Activated CD8-positive, alpha-beta memory T cell treated with anti-CD3 and anti-CD28 coated beads for 36 hours (primary cell): ENCODE measurements at places on chromosomes 7 and 10. TPM values are rescaled to one million over a fixed set of nuclear protein-coding genes. Genes with fewer than 3 reads are reported as not detected.

Gene TSPAN12
- total RNA-seq = not detected

Gene GDF2
- not detected for total RNA-seq

Gene CHN2
- total RNA-seq = 6.1 TPM

Gene COX15
- 37.7 TPM for total RNA-seq

Gene PDZD7
- total RNA-seq = 0.27 TPM

Gene TCERG1L
- 0.70 TPM for total RNA-seq

Gene RAB18
- 65.0 TPM for total RNA-seq

Gene CDHR3
- total RNA-seq = 0.23 TPM

Gene CPVL
- total RNA-seq = 0.25 TPM

Gene SMKR1
- total RNA-seq = 9.0 TPM

Gene ETV1
- 0.38 TPM for total RNA-seq

Gene NMT2
- total RNA-seq = 9.8 TPM

Gene TAS2R3
- total RNA-seq = 0.88 TPM

Gene CLDN4
- total RNA-seq = not detected

Gene PDE1C
- total RNA-seq = not detected

Gene SLC29A4
- total RNA-seq = 0.17 TPM

Gene EGR2
- 91.3 TPM for total RNA-seq

Gene PPP1R3A
- total RNA-seq = not detected

Gene CYP3A4
- not detected for total RNA-seq

Gene FFAR4
- not detected for total RNA-seq

Gene CDH23
- 0.55 TPM for total RNA-seq

Gene ACSL5
- 56.6 TPM for total RNA-seq

Gene XRCC2
- 20.8 TPM for total RNA-seq

Gene AKR1C4
- not detected for total RNA-seq

Gene SLC39A12
- not detected for total RNA-seq

Gene EBF3
- not detected for total RNA-seq

Gene ADIRF
- total RNA-seq = not detected

Gene TUBAL3
- not detected for total RNA-seq

Gene PKD2L1
- not detected for total RNA-seq

Gene POLR2J2
- 9.7 TPM for total RNA-seq

Gene AKR1D1
- not detected for total RNA-seq

Gene PRPS1L1
- not detected for total RNA-seq

Gene CDK14
- 0.40 TPM for total RNA-seq

Gene ZCCHC24
- total RNA-seq = 1.5 TPM

Gene ATOH7
- total RNA-seq = not detected

Gene CDC123
- total RNA-seq = 183 TPM

Gene NOM1
- total RNA-seq = 33.4 TPM

Gene RADIL
- 0.17 TPM for total RNA-seq

Gene ASB13
- 10.1 TPM for total RNA-seq

Gene CBLL1
- 45.0 TPM for total RNA-seq

Gene TAC1
- total RNA-seq = 0.29 TPM

Gene PAOX
- 5.2 TPM for total RNA-seq

Gene EGFR
- not detected for total RNA-seq

Gene ARL4A
- 9.6 TPM for total RNA-seq

Gene PNLIP
- total RNA-seq = not detected

Gene RBP3
- total RNA-seq = not detected

Gene GNAT3
- not detected for total RNA-seq

Gene UPK3B
- total RNA-seq = 0.65 TPM

Gene C10orf53
- not detected for total RNA-seq

Gene MOGAT3
- total RNA-seq = not detected

Gene BTBD16
- total RNA-seq = not detected
